RWPE2 (cell line): ENCODE measurements at places on chromosomes 2 and 18.

DNA sequence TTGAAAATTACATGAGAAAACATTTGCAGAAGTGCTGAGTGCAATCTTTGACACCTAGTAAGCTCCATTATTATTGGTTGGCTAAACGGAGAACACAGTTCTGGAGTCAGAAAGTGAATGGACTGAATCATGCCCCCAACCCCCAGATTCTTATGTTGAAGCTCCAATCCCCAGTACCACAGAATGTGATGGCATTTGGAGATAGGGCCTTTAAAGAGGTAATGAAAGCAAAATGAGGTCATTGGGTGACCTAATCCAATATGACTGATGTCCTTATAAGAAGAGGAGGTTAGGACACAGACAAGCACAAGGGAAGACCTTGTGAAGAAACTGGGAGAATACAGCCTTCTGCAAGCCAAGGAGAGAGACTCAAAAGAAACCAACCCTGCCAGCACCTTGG lies 200.9 kb upstream of the EPAS1 start:
- DNase-seq, result no peak

DNA sequence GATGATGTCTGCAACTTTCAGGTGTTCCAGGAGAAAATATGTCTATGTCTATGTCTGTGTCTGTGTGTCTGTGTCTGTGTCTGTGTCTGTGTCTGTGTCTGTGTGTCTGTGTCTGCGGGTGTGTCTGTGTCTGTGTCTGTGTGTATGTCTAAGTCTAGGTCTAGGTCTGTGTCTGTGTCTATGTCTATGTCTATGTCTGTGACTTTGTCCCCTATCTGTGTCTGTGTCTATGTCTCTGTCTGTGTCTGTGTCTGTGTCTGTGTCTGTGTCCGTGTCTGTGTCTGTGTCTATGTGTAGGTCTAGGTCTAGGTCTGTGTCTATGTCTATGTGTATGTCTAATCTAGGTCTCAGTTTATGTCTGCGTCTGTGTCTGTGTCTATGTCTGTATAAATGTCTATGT lies 10.5 kb downstream of the IL1R2 start:
- DNase-seq, result no peak

GRCh38 chr2:174485788-174486562 lies 854 bp downstream of the GPR155 start:
- DNase-seq, result no peak

DNA sequence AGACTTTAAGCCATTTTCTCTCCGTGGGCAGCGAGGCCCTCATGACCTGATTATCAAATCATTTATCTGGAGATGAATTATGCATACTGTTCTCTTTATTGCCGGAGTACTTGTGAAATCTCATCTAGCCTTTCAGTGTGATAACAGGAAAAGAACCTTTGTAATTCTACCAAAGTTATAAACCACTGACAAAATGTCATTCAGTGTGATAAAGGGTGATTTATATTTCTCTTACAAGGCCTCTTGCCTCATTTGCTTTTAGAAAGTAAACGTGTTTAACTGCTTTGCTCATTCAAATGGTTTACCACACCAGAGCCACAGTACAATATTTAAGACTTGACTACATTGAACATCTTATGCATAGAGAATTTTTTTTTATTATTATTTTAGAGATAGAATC lies 13.8 kb downstream of the MTCL1 start:
- no peak for DNase-seq

DNA sequence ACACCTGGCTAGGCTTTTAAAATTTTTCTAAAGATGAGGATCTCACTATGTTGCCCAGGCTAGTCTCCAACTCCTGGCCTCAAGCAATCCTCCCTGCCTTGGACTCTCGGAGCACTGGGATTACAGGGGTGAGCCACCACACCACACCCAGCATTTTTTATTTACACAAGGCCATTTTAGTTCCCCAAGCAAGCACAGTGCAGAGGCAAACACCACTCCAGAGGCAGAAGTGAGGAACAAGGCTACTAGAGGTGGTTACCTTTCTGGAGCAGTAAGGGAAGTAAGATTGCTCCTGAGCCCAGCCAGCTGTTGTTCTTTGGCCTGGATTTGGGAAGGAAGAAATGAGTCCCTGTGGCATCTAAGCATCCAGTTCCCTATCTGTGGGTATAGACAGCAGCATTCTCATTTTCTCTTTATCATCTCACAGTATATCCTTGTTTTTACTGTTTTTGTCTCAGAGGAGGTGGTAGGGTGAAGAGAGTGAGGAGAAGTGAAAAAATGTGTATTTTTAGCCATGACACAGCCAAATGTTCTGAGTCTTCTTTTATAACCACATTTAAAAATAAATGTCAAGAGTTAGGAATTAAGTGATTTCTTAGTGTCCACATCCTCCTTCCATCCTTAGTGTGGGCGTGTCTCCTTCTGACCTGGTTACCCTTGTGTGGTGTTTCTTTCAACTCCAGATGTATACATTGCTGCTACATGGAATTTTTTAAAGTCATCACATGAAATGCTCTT lies 10.5 kb upstream of the TTC39C start:
- DNase-seq, result no peak

- no peak for DNase-seq
Observed at GRCh38 chr2:170548304-170548703, 166.8 kb upstream of the SP5 start.

DNA sequence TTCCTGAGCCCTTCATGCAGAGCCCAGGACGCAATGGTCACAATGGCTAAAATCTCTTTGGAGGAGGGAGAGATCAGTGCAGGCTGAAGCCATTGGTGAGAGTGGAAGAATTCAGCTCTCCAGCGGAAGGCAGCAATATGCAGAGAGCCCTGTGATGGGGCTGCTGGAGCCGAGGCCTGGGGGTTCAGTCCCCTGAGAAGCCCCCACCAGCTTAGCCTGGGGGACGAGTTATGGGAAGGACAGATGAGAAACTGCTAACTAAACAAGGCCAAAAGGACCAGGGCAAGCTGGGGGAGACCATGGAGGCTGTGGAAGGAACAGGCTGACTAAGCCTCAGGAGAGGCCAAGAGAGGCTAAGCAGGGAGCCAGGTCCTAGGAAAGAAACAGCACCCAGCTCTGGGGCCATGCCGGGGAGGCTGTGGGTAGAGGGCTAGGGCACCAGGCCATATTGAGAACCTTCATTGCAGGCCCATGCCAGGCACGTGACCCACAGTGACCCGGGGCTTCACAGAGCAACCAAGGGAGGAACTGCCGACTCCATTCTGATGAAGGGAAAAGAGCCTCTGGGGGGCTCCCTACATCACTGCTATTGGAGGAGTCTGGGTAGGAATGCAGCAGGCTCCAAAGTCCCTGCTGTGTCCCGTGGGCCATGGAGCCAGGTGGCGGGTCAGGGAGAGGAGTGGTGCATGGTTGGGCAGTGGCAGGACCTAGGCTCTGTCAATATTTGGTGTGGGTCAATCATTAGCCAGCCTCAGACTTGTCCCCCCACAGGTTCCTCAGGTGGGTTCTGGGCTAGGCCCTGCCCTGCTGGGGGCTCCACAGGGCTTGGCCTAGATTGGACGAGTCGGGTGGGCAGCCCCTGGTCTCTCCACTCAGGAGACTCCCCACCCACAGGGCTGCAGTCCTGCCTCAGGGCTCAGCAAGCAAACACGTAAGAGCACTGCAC lies 19.8 kb downstream of the PROC start:
- no peak for DNase-seq
